Globus pallidus (tissue), 1 donor: ENCODE measurements at places on chromosomes 7 and 10.

DNA sequence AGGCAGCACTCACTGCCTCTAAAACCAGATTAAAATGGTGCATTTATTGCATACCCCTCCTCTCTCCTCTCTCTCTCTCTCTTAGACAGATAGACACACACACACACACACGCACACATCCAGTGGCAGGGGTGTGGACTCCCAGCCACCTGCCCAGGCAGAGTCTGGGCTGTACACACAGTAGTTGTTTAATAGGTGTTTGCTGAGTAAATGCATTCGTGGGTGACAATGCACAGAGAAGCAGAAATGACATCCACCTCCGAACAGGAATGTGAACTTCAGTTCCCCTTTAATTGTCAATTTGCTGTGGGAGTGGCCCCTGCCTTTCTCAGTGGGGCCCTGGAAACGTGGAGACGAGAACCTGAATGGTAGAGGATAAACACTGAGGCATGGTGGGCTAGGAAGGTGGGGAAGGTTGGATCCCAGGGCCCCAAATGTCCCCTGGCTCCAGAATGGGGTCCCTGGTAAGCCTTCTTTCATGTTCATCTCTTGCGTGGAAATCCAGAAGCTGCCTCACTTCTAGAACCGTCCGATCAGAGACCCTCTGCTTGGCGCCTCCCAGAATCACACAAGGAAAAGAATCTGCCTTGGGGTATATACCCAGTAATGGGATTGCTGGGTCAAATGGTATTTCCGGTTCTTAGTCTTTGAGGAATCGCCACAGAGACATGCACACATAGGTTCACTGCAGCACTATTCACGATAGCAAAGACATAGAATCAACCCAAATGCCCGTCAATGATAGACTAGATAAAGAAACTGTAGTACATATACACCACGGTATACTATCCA is 58.5 kb upstream of the ECHDC3 start:
- no peak for DNase-seq

DNA sequence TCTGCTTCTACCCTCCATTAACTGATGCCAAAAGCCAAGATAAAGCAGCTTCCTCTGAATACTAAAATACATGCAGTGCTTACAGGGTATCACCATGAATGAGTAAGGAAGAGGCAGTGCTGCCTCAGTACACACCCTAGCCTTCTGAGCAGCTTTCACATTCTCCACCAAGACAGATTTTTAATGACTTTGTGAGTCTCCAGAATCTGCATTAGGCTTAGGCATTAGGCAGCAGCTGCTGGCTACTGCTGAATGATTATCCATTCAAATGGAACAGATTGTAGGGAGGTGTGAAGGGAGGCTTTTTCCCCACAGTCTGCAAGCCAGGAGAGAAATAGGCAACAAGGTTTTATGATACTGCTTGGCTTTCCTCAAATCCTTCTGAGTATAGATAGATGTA is 1226.7 kb upstream of the LRRN3 start:
- no peak for DNase-seq

- DNase-seq, result no peak
These were observed 29.8 kb upstream of the PPP2R2D start for GRCh38 chr10:131870831-131871672.

GRCh38 chr10:113865901-113866300 is 11.4 kb downstream of the NHLRC2 start:
- DNase-seq, result no peak

GRCh38 chr10:103551619-103552602 is 58.4 kb downstream of the NEURL1 start:
- DNase-seq, result peak; percentile 15

DNA sequence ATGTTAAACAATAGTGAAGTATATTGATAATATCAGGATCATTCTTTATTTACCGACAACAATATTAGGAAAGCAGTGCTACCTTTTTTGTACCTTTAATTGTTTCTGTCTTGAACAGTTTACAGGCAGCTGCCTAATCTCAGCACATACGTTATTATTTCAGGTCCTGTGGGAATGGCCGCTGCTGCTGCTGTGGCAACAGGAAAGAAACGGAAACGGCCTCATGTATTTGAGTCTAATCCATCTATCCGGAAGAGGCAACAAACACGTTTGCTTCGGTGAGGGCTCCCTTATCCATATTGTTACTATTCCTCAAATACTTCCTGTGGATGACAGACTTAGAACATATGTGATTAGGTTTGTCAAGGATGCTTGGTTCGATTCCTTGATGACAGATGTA is 59.7 kb downstream of the NRF1 start:
- DNase-seq, result no peak

DNA sequence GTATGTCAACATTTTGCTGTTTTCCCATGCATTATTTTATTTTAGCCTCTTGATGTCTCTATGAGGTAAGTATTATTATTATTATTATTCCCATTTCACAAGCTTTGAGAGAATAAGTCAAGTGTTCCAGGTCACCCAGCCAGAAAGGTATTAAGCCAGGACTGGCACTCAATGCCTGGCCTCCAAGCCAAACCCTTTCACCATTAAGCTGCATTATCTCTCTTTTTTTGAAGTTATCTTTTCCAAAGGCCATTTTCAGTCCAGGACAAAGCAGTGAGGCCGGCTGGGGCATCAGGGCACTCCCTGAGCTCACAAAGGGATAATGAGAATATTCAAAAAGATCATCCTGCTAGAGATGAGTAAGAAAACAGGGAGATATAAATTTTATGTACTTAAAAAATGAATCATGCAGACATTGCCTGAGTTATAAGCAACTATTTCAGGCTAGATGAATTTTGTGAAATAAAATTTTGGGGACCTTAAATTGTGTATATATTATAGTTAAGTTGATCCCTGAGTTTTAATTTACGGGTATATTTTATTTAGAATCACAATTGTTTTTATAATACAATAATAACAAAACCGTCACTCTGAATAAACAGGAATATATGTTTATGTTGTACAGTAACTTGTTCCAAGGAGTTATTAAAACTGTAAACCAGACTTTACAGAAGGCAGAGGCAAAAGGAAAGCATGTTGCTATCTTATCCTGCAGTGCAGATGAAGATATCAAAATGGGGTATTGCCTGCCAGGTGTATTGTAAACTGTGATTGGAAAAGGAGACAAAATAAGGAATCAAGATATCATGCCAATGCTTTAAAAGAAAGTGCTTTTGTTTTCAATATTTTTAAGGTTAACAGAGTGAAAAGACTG is 51.3 kb upstream of the CAV2 start:
- DNase-seq, result no peak

- DNase-seq, result no peak
These were observed 387.8 kb downstream of the SEMA3D start for GRCh38 chr7:84799106-84799505.

DNA sequence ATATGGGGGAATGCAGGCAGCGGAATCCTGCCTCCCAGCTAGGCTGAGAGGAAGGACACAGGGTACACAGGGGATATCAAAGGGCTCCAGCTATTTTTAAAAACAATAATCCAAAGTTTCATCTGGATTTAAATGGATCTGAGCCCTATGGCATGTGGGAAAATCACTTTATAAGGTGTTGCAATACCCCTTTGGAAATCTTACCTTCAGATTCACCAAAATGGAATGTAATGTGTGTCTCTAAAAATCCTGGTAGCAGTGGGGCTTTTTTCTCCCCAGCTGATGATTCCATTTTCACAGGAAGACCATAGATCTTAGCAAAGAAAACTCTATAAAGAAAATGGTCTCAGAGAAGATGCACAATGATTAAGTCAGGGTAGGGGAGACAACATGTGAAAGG is 722.2 kb downstream of the PARD3 start:
- DNase-seq, result no peak

DNA sequence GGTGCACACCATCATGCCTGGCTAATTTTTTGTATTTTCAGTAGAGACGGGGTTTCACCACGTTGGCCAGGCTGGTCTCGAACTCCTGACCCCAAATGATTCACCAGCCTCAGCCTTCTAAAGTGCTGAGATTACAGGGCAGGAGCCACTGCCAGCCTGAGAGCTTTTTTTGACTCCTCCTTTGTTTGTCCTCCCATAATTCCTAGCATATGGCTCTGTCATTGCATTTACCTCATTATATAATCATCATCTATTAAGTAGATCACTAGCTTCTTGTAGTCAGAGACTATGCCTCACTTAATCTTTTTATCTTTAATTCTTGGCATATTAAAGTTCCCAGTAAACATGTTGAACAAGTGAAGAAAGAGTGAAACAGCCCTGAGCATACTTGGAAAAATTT is 82.1 kb downstream of the CPEB3 start:
- DNase-seq, result no peak

DNA sequence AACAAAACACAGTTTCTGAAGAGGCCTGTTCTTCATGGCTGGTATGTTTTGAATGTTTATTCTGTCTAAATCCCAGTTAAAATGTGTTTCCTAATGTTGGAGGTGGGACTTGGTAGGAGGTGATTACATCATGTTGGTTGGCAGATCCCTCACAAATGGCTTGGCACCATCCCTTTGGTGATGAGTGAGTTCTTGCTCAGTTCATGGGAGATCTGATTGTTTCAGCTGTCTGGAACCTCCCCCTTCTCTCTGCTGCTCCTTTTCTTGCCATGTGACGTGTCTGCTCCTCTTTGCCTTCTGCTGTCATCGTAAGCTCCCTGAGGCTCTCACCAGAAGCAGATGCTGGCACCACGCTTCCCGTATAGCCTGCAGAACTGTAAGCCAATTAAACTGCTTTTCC is 383.6 kb upstream of the TPK1 start:
- no peak for DNase-seq

DNA sequence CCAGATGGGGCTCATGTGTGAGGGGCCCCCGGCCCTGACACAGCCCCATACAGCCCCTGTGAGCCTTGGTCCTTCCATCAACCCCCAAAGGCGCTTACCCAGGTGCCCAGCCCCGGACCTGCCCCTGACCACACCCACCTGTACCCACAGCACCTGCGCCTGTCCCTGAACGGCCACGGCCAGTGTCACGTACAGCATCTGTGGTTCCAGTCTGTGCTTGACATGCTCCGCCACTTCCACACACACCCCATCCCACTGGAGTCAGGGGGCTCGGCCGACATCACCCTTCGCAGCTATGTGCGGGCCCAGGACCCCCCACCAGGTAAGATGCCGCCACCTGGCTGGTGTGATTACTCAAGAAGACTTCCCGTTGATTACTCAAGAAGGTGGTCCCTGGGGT is 33.5 kb downstream of the SH2B2 start:
- no peak for DNase-seq

- no peak for DNase-seq
These were observed 3.9 kb upstream of the HOXA2 start for GRCh38 chr7:27106181-27106900.

- no peak for DNase-seq
These were observed 11.0 kb upstream of the C10orf143 start for GRCh38 chr10:130121486-130122079.

DNA sequence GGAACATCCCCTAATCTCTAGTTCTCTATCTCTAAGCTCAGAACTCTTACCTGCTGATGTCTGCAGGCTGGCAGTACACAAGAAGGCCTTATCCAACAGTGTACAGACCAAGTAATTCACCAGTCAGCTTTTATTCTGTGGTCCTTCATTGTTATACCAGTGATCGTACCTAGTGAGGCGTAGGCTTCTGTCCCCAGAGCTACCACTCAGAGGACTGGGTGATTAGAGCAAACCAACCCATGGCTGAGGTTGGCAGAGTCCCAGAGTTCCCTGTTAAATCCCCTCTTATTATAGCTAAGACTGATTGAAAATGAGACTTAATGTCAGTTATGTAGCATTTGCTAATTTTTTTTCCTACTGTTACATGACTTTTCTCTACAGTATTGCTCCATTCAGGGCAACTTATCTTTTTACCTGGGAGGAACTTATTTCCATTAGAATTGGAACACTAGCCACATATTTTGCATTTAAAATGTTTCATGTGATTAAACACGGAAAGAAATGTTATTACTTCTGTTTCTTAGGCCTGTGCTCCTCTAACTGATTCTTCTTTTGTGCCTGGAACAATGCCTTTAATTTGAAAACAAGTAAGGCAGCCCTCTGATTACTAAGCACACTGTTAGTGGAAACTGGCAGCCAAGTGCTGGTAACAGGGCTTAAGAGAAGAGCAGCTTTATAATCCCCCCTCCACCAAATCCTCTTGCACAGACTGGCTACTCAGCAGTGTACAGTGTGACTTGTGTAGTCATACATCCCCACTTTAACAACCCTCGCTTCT is 127.2 kb downstream of the LRRC4 start:
- DNase-seq, result no peak

- no peak for DNase-seq
These were observed 178.6 kb downstream of the RPS24 start for GRCh38 chr10:78212060-78212785.

DNA sequence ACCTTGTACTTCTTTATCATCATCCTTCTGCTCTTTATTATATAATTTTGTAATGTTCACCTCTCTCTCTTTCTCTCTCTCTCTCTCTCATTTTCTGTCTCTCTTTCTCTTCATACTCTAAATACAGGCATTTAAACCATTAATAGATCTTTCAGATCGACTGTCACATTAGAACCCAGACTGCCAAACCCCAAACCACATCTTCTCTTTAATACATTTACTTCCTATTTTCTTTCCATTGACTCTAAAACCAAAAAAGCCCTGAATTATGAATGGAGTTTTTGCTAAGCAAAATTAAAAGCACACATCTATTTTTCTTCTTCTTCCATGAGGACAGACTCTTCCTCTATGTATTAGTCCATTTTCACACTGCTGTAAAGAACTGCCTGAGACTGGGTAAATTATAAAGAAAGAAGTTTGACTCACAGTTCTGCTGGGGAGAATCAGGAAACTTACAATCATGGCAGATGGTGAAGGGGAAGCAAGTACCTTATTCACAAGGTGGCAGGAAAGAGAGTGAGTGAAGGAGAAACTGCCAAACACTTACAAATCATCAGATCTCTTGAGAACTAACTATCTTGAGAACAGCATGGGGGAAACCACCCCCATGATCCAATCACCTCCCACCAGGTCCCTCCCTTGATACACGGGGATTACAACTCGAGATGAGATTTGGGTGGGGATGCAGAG is 272.7 kb upstream of the MGMT start:
- no peak for DNase-seq

GRCh38 chr7:117679120-117679519 is 194.1 kb downstream of the CTTNBP2 start:
- no peak for DNase-seq

DNA sequence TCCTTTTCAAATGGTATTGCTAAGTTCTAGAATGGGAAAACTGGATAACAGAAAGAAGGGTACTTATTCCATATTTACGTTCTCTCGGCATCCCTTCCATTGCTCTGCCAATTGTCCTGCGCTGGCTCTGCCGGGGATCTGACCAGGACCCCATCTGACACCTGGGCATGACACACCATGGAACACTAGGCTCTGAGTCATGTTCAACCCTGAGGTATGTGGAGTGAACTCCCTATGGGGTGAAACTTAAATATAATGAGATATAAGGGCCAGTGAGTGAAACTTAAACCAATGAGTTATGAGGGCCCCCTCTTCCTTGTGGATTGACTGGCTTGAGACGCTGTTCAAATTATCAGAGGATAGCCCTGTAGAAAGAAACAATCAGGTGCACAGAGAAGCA is 55.1 kb upstream of the ZEB1 start:
- DNase-seq, result no peak

GRCh38 chr7:152462995-152463708 is 27.3 kb upstream of the KMT2C start:
- no peak for DNase-seq
